ENCODE measurements at places on chromosomes 1 and 21.
A peak's percentile ranks its signal among the peaks of the same experiment; 100 is the strongest.

DNA sequence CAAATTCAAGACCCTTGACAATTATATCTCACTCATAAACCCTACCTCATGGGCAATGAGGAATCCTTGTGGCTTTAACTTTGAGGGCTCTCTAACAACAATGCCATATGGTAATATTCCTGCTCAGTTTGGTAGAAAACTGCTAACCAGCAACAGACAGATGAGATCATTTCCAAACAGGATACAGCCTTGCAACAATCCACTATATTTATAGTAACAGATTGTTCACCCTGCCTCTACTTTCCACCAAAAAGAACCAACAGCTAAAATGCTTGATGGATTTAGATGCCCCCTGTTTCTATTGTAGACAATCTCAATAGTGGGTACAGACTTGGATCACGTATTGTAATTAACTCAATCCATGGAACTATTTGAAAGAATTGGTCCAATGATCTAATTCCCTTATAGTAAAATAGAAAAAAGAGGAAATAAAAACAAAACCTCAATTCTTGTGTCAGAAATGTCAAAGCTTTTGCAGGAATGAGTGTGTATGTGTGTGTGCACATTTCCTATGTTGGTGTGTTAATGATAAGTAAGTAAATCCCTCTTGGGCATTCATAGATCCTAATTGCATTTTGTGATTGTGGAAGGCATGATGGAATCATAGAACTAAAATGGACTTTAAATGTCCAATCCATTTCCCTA, 100.0 kb upstream of the EDEM3 start:
- peak; percentile 56 for DNase-seq

DNA sequence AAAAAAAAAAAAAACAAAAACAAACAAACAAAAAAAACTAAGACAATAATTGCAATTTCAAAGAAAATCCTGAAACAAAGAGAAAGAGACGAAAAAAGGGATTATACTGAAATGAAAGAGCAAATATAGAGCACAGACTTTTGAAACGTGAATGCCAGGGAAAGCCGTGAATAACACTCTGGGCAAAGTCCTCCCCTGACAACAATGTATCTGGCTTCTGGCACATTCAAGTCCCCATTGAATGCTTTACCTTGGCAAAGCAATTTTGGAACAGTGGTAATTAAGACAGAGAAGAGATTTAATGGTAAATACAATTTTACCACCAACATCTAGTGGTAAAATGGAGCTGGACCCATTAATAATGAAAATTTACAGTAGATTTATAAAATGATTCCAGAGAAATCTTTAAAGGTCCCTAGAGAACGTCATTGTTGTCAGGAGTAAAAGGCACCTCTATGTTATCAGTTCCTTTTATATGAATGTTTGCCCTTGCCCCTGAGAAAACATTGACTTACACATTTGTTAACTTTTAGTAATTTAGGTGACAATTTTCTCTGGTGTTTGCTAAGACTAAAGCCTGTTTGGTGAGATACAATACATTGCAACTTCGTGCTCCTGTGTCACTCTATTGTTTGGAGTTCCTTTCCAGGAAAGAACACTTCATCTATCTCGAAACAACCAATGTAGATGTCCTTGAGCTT, 89.7 kb downstream of the GREM2 start:
- DNase-seq, result no peak

DNA sequence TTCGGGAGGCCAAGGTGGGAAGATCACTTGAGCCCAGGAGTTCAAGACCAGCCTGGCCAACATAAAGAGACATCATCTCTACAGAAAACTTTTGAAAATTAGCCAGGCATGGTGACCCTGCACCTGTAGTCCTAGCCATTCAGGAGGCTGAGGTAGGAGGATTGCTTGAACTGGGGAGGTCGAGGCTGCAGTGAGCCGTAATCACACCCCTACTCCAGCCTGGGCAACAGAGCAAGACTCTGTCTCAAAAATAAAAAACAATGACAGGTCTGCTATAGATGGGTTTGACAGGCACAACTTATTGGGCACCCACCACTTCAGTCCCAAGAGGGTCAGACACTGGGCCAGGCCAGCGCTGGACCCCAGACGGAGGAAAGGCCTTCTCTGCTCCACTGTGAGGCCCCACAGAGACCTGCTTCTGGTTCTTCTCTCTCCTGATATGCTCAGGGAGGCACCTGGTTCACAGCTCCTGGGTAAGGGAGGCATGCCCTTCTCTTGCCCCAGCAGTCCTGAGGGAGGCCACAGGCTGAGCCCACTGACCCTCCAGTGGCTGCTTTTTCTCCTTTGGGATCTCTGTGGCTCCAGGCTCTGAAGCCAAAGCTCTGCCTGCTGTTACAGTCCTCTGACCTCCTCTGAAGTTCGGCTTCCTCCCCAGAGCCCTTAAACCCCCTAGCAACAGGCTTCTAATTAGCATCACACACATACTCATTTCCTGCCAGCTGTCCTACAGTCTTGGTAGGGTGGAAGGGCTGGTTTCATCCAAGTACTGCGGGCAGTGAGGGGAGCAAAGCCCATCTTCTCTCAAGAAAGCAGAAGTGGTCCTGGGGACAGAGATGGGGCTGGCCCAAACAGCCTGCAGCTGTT, 14.4 kb downstream of the S100A16 start:
- peak; percentile 70 for DNase-seq

- peak; percentile 50 for DNase-seq
These were observed 52.0 kb upstream of the LYPLAL1 start for GRCh38 chr1:219121679-219122078.

DNA sequence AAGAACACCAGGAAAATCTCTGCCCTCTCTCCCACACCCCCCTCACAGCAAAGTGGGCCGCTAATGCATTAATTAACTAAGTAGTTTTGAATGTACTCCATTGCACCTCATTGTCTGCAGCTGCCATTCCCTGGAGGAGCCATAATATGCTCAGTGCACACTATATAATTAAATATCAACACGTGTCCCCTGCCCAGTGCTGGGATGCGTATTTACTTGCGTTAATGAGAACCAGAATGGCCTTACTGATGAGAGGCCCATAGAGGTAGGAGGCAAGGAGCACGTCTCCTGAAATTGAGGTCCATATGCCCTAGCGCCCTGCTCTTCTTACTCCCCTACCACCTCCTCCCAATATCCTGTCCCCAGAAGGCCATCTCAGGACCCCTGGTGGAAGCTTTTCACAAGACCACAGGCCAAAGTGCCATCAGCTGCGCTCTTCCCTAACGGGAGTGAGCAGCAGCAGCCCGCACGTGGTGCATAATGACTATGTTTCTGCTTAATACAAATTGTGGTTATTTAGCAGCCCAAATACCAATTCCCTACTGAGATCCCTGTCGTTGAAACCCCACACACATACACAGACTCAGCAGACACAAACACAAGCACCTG, 76.8 kb downstream of the PLXNA2 start:
- no peak for DNase-seq

DNA sequence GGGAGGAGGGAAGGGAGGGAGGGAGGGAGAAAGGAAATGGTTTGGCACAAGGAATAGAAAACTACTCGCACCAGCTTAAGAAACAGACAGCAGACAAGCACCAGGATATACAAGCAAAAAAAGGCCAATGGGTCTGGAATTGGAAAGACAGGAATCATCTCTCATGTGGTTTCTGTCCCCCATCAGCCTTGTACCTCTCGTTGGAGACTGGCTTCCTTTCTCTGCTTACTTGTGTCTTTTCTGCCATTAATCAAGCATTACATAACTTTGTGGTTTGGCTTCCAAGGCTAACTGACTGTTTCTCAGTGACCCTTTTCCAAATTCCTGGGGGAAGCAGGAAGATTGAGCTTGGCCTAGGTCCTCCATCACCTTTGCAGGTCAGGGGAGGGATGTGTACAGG, 11.8 kb upstream of the RALGPS2 start:
- no peak for DNase-seq

DNA sequence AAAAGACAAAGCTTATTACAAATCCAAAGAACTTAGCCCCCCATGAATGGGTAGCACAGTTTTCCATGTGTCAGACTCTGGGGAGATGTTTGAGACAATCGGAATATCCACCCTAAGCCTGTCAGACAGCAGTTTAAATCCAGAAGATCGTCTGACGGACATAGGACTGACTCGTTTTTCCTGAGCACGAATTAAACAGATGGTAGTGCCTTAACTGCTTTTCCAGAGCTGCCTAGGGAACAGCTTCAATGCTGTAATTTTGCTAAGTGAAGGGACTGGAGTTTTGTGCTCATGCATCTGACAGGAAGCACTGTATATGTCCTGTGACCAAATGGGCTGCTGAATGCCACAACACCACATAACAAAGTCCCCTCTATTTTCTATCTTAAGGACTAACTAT, 48.6 kb downstream of the PCNX2 start:
- DNase-seq, result no peak

- no peak for DNase-seq
These were observed 4.2 kb upstream of the PTPN22 start for GRCh38 chr1:113875714-113876113.

DNA sequence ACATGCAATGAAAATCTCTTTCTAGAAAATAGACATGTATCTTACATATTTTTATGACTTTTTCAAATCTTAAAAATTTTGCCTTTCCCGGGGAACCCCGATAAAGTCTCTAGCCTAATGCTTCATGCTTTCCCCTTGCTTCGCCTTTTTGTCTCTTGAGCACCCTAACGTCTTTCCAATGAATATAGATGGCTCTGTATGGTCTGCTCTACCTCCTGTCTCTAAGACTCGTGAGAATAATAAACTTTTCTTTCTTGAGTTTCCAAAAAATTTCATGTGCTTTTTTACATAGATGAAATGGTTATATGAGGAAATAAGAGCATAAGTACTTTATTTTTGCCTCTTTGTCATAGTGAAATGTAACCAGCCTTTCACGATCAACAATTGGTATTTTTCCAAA, 202.6 kb downstream of the PDE4B start:
- DNase-seq, result no peak

- DNase-seq, result peak; percentile 61
These were observed 11.5 kb upstream of the HCRTR1 start for GRCh38 chr1:31605908-31606427.

GRCh38 chr1:178538192-178538916, 25.4 kb downstream of the TEX35 start:
- DNase-seq, result peak; percentile 85

GRCh38 chr1:109786112-109786480, 22.4 kb upstream of the EPS8L3 start:
- DNase-seq, result no peak

GRCh38 chr1:12052997-12053686, 10.0 kb upstream of the TNFRSF8 start:
- DNase-seq, result no peak

DNA sequence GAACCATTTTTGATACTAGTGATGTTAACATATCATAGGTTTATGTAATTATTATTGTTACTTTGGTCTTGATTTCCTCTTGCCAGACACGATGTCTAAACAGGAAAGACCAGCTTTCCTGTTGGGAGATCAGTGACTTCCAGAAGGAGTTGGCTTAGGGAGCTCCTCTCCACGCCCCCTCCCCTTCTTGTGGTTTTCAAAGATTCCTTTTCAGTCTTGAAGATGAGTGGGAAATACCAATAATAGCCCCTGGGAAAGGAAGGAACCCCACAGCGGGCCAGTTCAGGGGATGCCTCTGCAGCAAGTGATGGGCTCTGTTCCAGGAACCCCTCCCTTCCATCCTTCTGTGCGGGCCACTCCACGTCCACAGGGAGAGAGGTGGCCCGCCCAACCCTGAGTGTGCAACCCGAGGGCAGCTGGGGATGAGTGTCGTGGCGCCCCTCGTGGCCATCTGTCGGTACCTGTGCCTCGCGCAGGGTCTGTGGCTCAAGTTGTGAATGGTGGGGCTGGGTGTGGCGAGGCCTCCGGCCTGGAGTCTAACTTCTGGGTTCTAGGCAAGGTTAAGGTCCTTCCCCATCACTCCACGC, 65.7 kb downstream of the TLR5 start:
- DNase-seq, result no peak

GRCh38 chr21:15409031-15409430, 320.8 kb upstream of the USP25 start:
- no peak for DNase-seq

DNA sequence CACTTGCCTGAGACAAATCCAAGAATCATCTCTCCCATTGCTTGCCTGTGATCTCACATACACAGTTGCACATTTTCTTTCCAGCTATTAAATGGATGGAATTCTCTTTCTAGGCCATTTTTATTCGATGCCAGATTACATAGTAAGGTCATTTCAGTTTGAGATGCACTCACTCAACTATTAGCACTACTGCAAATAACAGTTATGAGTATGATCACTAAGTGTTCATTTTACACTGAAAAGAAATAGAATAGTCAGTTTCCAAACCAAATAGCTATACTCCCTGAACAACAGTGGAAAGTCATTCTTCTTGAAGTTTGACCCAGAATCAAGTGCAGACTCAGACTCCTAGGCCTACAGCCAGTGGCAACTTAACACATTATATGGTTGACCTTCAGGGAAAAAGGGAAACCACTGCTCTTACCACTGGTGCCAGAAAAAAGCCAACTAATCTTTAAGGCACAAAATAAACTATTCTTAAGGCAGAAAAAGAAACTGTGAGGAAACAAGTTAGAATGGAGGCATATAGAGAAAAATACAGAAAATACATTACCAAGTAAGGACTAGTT, 31.5 kb downstream of the WNT2B start:
- peak; percentile 58 for DNase-seq

DNA sequence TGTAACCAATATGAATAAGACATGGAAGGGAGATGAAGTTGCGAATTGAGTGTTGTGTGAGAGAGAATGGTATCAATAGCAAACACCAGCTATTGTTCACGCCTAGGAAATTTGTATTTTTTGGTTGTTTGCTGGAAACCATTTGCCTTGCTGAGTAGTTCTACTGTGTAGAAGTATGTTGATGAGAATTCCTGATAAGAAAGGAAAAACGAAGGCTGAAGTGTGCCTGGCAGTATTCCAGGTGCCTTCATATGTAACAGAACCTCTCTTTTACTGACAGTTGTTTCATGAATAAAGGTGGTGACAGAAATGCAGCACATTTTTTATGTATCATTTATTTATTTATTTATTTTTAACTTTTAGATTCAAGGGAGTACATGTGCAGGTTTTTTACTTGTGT, 79.5 kb downstream of the SDCCAG8 start:
- DNase-seq, result no peak

- no peak for DNase-seq
These were observed 17.3 kb upstream of the PTCH2 start for GRCh38 chr1:44860331-44860730.

DNA sequence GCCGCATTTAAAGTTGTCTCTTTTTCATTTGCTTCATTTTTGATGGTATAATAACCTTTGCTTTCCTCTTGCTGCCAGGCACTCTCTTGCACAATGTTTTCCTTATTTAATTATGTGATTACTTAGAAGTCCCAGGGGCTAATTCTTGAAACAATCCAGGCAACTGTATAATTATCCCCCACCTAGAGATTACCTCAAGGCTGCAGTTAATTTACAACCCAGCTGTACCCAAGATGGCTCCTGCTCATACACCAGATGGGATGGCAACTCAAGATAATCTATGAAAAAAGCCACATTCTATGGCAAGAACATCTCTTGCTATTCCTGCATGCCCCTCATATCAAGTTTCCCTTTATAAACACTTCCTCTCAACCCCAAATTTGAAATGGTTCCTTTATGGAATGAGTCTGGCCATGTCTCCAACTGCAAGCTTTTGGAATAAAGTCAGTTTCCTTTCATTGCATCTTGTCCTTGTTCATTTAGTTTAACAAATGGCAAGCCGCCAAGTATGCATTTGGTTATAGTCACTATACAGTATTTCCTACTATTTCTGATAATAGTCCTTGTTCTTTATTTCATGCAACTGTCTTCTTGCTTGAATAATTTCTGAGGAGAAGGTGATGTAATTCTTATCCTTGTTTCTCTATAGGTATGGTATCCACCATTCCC, 1042.6 kb downstream of the PLA2G4A start:
- DNase-seq, result peak; percentile 13
